Stimulated activated CD4-positive, alpha-beta T cell treated with anti-CD3 and anti-CD28 coated beads, TNF-alpha, amount 100 ng/mL, for 4 hours (primary cell): ENCODE measurements at places on chromosomes 3 and 15.

DNA sequence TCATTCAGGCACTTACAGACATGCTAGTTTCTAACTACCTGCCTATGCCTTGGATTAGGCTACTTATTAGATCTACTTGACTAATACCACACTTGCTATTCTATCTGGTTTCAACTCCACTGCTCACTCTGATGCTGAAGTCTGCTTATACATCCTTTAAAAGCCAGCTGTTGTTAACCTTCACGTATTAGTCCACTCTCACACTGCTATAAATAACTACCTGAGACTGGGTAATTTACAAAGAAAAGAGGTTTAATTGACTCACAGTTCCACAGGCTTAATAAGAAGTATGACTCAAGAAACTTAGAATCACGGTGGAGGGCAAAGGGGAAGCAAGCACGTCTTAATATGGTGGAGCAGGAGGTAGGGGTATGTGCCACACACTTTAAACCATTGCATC, 47.7 kb upstream of the ANKRD28 start:
- DNase-seq: no peak

GRCh38 chr3:3740061-3740460, 59.2 kb upstream of the LRRN1 start:
- DNase-seq: no peak

GRCh38 chr3:114112696-114113095, 56.2 kb downstream of the QTRT2 start:
- no peak for DNase-seq

- no peak for DNase-seq
Observed at GRCh38 chr3:117052395-117052794, 342.8 kb downstream of the TUSC7 start.

DNA sequence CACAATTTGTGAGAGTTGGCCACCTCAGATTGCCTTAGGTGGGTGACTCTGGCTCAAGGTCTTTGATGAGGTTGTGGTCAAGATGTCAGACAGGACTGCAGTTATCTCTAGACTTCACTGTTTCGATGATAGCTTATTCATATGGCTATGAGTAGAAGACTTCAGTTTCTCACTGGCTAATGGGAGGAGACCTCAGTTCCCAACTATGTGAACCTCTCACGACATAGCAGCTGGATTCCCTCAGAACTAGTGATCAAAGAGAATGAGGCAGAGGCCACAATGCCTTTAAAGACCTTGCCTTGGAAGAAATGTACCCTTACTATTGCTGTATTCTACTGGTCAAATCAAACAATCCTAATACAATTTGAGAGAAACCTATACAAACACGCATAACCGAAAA, 607.5 kb upstream of the ROBO2 start:
- no peak for DNase-seq

DNA sequence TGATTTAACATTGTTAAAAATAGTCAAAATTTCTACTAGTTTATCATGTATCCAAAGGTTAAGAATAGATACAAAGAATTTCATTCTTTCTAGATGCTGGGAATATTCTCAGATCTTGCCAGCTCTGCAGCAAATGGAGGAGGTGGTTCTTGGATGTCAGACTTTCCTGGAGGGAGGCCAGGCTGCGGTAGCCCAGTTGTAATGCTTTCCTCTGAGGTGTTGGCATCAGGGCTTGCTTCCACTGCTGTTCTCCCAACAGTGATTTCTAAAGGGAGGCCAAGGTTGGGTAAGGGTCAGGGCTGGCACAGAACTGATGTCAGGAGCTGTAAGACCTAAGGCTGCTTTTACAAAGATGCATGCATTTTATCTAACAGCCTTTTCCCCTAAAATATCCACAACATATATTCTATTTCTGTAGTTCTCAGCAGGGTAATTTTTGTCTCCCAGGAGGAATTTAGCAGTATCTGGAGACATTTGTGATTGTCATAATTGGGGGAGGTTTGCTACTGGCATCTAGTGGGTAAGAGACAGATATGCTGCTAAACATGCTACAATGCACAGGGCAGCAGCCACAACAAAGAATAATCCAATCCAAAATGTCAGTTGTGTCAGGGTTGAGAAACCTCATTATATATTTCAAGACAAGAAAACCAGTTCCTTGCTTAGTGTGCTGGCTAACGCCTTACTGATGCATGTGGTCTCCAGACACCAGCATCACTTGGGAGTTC, 42.0 kb upstream of the SPTSSB start:
- DNase-seq: no peak

DNA sequence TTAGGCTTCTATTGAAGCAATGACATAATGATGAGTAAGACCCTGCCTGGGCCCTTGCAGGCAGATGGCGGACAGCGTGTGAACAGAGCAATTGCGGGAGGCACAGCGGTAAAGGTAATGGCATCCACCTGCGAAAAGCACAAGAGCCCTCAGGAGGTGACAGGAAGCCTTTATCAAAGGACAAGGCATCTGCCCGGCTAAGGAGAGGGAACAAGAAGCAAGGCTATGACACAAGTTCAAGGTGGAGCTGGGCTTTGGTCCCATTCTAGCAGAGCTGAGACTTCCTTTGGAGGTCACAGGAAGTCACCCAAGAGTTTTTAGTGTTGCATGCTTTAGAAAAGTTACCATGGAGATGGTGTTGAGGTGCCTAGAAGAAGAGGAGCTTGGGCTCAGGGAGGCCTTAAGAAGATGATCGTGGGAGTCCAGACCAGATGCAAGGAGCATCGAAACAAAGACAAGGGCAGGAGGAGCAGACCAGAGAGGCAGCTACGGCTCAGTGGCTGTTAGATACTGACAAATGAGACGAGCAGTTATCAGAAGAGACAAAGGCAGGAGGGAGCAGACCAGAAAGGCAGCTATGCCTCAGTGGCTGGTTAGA, 34.5 kb downstream of the OSBPL10 start:
- no peak for DNase-seq

DNA sequence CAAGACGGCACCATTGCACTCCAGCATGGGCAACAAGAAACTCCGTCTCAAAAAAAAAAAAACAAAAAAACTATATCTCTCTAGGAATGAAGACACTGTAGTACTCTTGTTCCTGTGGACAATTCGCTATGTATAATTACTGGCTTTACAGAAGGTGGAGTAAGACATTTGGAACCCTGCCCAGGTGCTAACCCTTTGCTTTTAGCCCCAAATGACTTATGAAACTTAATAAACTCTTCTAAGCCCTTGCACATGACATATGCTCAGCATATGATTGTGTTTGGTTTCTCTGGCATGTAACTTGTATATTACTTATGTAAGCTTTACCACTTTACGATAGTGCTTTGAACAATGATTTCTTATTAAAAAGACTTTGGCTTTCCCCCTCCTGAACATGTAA, 27.3 kb upstream of the PRTG start:
- DNase-seq: no peak

GRCh38 chr15:44328135-44328534, 39.6 kb downstream of the GOLM2 start:
- DNase-seq: no peak

- no peak for DNase-seq
Observed at GRCh38 chr3:45055032-45055410, 28.9 kb downstream of the CLEC3B start.

GRCh38 chr3:194281306-194281705, 69.8 kb downstream of the CPN2 start:
- DNase-seq: no peak

GRCh38 chr3:101189796-101190195, 130.6 kb downstream of the IMPG2 start:
- no peak for DNase-seq

GRCh38 chr15:22902046-22902445, 63.6 kb downstream of the NIPA2 start:
- DNase-seq: no peak

- no peak for DNase-seq
Observed at GRCh38 chr3:48595526-48596121, 495 bp upstream of the COL7A1 start.

GRCh38 chr3:52703341-52703740, 2.2 kb downstream of the GLT8D1 start:
- no peak for DNase-seq

GRCh38 chr3:193831495-193832455, 238.8 kb downstream of the OPA1 start:
- no peak for DNase-seq

- DNase-seq: no peak
Observed at GRCh38 chr3:40382617-40382979, 4.4 kb upstream of the ENTPD3 start.

DNA sequence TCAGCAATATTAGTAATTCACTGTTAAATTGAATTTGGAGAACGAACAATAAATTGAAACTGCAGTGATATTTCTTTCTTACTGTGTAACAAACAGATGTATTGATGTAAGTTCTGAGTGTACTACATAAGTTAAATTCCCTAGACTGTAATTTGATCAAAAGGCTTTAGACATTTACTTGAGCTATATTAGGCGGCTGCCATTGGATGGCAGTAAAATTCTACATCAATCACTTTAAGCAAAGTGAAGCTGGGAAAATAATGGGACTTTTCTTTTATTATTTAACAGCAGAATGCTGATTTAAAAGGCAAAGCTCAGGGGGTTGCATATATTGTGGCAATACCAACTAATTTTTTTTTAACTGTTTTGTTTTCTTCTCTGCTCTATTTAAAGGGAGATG, 212.6 kb upstream of the PLSCR5 start:
- no peak for DNase-seq

DNA sequence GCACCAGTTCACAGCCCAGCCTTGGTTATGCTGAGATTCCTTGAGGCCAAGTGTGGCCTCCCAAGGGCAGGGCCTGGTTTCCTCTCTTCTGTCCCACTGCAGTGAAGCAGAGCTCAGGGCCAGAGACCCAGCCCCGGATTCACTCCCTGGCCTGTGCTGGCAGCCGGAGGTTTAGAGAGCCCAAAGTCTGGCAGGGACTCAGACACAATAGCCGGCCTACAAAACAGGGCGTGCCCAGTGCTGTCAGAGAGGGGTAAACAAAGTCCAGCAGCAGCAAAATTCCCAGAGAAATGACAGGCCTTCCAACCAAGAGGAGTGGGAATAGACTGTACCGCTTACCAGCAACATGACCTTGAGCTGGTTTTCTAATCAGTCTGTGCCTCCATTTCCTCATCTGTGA, 14.0 kb downstream of the VIPR1 start:
- DNase-seq: no peak

DNA sequence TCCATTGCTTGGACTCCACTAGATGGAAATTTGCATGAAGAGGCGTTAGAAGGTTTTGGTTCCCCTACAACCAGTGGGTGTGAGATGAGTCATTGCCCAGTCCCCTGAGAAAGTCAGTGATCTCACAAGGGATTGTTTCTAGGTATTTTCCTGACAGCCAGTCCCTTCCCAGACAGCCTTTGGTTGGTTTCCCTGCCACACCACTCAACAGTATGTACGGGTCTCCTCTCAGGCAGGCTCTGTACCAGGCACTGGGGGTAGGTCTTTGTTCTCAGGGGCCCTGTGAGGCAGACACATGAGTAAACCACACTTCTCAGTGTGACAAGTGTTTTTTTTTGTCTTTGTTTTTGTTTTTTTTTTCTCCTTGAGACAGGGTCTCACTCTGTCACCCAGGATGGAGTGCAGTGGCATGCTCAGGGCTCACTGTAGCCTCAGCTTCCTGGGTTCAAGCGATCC, 4.0 kb downstream of the LAMP3 start:
- peak; percentile 20 for DNase-seq

- DNase-seq: no peak
Observed at GRCh38 chr3:21634112-21634511, 116.9 kb downstream of the ZNF385D start.

DNA sequence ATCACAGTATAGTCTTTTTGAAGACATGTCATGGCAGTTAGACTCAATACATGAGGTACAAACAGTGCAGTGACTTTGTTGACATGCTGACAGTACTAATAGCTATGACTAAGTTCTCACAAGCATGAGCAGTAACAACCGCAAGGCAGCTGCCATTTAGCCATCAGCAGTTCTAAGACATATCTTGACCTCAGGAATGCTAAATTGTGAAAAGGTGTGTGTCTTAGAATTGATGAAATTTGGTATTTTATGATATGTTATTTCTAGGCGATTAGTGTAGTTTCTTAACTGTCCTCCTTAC, 60.7 kb upstream of the FURIN start:
- no peak for DNase-seq

DNA sequence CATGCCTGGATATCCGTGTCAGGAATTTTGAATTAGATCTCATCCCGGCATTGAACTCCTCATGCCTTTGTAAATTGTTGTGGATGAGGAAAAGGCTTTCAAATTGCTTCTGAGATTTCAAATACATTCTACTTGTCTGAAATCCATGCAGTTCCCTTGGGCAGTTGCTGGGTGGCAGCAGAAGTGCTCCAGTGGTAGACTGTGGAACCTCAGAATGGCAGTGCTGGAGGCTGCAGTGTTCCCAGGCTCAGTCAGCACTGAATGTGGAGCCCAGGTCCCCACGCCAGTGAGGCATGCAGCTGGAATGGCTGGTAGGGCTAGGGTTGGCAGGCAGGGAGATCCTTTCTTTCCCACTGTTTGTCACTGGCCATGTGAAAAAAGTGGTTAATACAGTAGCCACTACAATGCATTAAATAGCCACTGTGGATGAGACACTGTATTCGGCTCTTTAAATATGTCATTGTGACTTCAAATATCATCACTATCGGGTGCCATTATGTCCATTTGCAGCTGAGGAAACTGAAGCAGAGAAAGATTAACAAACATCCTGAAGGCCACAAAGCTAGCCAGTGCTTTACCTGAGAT, 98.6 kb downstream of the TPRG1 start:
- DNase-seq: peak; percentile 2

DNA sequence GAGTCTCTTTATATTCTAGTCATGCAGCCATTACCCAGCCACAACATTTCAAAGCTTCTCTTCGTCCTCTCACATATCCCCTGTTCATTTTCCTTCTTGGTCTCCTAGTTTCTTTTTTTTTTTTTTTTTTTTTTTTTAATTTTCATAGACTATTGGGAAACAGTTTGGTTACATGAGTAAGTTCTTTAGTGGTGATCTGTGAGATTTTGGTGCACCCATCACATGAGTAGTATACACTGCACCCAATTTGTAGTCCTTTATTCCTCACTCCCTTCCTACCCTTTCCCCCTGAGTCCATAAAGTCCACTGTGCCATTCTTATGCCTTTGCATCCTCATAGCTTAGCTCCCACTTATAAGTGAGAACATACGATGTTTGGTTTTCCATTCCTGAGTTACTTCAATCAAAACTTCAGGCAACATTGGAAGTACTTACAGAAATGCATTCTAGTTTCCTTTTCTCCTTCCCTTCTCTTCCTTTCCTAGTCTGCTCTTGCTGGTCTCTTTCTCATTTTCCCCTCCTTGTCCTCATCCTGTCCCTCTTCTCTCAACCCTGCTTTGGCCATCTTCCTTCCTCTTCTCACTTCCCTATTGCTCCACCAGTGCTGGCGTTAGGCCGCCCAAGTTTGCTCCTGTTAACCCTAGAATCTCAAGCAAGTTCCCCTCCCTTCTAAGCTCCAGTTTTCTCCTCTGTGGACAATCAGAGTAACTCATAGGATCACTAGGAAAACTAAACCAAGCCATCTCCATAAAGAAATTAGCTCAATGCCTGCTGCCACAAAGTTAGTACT, 4.8 kb downstream of the ATP8B4 start:
- no peak for DNase-seq

DNA sequence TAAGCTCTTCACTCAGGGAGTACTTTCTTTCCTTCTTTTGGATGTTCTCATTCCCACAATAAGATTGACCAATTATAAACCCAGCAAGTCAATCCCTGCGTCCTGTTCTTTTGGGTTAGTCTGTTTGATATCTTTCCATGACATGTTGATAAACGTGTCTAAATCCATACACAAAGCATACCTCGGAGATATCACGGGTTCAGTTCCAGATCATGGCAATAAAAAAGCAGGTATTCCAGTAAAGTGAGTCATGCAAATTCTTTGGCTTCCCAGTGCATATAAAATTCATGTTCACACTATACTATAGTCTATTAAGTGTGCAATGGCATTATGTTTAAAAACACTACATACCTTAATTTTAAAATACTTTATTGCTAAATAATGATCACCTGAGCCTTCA, 667.7 kb downstream of the MAGI1 start:
- DNase-seq: no peak
